ENCODE measurements at places on chromosomes 1 and 21.

DNA sequence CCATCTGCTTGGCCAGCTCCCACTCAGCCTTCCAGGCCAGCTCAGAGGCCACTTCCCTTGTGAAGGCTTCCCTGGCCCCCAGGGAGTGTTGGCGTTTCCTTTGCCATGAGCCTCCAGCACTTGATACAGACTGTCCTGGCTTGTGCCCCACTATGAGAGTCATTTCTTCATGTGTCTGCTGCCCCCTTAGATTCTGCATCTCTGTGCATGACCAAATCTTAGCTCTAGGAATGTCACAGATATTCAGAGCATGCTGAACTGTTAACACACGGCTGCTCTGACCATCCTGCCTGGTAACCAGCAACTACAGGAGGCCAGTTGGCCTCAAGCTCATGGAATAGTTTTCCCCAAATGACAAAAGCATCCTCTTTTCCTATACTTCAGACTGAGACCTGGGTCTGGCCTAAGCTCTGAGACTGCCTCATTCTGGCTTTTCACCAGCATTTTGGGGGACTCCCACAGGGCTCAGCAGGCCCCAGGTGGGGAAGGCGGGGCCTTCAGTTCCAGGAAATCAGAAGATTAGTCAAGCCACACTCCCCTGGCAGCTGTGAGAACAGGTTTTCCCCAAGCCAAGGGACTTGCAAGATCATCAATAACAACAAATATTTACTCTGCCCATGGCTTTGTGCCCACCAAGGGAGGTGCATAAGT, 182.6 kb upstream of the EDN2 start:
- peak; percentile 43 for DNase-seq

DNA sequence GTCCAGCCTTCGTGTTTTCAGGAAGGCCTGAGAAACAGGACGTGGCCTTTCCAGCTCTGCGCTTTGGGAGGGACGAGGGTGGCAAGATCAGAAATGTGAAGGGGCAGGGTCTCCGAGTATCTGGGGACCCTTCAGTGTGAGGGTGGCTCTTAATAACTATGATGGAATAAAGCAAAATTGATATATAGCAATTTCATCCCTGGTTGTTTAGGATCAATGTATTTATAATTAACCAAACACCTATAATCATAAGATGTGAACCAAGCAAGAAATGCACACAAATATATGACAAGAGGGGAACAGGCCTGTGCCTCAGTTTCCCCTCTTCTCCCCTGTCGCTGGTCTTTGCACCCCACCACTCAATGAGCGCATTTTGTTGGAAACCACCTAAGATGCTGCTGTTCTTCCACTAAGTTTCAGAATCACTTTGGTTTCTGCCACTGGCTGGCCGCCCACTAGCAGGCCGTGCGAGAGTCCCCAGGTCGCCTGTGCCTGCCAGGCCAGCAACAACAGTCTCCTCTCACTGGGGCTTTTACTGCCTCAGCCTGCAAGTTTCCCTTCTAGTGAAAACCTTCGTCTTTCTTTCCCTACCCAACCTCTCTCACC, 36.6 kb downstream of the UBASH3A start:
- DNase-seq: peak; percentile 4

DNA sequence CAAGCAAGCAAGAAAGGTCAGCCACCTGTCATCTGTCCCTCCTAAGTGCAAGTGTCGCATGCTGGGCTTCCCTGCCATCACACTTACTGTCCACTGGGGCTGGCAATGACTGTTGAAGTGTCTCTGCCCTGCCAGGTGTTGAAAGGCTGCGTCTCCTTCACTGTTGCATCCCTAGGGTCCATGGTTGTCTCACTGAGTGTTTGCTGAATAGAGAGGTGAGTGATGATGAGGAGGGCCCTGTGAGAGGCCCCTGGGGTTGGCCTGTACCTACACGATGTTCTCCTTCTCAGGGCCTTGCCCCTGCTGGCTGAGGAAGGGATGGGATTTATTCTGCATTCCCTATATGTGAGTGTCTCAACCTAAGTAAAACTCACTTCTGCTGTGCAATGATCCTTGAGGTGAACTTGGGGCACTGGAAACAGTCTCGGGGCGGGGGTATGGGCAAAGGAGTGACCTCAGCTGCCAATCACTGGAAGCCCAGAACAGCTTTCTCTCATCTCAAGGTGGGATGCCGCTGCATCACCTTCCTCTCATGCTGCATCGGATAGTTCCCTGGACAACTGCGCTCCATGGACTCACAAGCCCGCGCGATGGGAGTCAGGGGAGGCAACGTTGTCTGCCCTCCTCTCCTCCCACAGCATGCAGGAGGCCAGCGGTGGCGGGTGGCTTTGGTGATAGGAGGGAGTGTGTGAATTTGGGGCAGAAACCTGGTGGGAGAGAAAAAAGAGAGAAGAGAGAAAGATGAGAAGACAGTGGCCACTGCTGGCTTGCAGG, 35.8 kb upstream of the SOX13 start:
- DNase-seq: no peak

DNA sequence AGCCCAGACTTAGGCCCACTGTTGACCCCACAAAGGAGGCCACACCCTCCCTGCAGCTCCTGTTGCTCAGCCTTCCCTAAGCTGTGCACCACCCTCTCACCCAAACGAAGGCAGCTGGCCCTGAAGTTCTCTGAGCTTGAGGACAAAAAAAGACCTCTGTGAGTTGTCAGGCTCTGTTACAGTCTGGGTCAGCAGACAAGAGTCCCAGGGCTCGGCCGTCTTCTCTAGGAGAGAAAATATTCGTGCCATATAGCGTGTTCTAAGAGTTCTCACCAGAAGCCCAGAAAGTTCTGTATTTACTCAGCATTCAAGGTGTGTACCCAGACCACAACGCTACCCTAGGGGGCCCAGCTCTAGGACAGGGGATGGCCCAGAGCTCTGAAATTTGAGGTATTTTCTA, 25.5 kb upstream of the LYST start:
- no peak for DNase-seq

GRCh38 chr1:92909321-92909720, 51.9 kb downstream of the DIPK1A start:
- no peak for DNase-seq

GRCh38 chr1:248783367-248783766, 27.8 kb upstream of the LYPD8 start:
- no peak for DNase-seq

DNA sequence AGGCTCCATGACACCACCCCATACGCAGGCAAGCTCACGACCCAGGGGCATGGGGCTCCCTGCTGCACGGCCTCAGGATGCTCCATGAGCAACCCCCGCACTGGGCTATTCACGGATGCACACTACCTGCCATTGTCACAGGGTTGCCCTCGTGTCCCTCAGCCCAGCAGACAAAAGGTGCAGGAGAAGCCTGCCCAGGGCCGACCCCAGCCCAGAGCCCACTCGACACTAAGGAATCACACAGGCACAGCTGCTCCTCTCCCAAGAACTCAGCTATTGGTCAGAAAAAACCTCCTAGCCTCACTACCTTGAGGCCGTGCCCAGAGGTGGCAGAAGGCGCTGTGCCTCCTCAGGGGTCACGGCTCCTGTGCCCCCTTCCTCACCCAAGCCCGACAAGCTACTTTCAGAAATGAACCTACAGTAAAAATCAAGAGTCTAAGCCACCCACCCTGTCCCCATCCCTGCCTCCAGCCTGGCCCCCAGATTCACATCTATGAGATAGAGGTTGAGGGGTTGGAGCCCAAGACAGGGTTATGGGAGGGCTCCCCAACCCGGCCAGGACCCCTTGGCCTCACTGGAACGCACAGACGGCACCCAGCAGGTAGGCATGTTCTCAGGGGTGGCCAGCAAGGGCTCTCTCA, 6.4 kb upstream of the SPATC1L start:
- no peak for DNase-seq

DNA sequence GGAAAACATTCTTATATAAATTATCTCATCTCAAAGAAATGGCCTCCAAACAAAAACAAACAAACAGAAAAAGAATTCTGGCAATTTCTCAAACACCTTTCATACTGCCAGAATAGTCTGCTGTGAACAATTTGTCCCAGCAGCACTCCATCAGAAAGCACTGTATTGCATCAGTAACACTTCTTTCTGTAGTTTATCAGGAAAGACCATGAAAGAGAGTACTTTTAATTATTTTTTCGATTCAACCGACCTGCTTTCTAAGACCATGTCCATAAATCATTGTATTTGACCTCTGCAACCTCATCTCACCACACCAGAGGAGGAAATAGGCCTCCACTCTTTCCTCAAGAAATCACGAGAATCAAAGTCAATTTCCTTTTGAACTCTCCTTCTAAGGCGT, 1579.9 kb downstream of the MRPL39 start:
- DNase-seq: no peak

Measured in transverse colon (tissue), 4 donors.